ENCODE measurements at places on chromosomes 12 and 14. TPM values are rescaled to one million over a fixed set of nuclear protein-coding genes. Genes with fewer than 3 reads are reported as not detected.

DNA sequence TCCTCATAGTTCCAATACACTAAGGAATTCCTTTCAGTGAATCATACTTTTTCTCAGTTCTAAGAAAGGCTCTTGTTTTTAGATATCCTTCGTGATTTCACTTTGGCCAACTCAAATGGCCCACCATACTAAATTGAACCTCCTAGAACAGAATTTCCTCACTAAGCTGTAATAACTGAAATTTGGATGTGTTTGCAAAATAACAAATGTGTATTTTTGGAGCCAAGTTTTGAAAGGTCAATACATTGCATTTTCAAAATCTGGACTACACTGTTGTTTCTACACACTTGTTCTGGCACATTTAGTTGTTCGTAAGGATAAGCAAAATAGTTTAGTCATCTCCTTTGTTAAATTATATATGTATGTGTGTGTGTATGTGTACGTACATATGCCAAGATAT lies 439.0 kb upstream of the STXBP6 start:
- no peak for DNase-seq

GRCh38 chr14:102252834-102253801 lies 51.8 kb downstream of the MOK start:
- DNase-seq = no peak

The C12orf50 gene
- not detected for total RNA-seq

DNA sequence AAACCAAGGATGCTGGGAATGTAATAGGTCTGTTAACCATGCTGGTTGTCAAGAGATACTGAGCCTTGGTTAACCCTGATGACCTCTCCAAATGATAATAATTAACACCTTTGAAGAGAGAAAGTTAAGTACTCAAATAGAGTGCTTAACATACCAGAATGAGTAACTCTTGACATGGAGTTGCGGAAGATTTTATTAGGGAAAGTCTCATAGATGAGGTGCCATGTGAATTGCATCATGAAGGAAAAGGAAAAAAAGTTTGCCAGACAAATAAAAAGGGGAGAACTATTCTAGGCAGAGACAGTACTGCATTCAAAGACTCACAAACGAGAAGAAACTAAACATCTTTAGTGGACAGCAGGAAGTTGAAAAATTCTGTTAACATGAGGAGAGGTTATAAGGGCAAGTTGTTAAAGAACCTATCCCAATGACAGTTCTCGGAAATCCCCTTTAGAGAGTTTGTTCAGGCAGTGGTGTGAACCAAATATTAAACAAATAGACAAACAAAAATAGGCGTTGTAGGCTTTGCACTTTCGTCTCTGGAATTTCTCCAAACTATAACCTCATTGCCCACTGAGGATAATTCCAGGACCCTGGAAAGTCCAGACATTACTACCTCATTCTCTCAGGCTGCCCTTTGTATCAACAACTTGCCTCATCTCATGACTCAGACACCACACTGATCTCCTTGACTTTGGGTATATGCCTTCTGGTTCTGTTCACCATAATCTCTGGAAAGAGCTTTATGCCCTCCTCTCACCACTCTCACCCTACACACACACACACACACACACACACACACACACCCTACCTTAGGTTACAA lies 435.0 kb downstream of the GXYLT1 start:
- DNase-seq = no peak

GRCh38 chr12:75488553-75488952 lies 8.0 kb downstream of the GLIPR1 start:
- DNase-seq = no peak

GRCh38 chr14:91158091-91158790 lies 44.4 kb downstream of the DGLUCY start:
- no peak for DNase-seq

DNA sequence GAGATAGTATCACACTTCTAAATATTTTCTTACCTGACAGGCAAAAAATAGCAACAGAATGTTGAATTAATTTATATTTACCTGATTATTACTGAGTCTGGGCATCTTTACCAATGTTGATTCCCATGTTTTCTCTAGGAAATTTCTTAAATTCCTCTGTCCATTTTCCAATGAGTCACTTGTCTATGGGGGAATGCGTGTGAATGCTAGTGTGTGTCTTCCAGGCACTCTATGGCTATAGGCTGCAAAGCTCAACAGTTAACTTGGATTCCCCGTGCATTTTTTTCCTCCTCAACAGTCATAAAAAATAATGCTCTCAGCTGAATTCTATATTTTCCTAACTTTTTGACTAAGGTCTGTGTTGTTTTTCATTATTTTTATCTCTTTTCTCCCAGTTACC lies 1385.8 kb upstream of the FLRT2 start:
- DNase-seq = no peak

- no peak for DNase-seq
These were observed 89.1 kb downstream of the LRRK2 start for GRCh38 chr12:40313928-40314327.

The TSPAN19 gene
- total RNA-seq = 0.16 TPM

GRCh38 chr12:104693493-104693892 lies 236.7 kb downstream of the CHST11 start:
- no peak for DNase-seq

- no peak for DNase-seq
These were observed 100.2 kb downstream of the TTC7B start for GRCh38 chr14:90715993-90716392.

GRCh38 chr12:4506870-4507269 lies 31.8 kb upstream of the RAD51AP1 start:
- no peak for DNase-seq

All from occipital lobe (tissue), 3 donors.